Body of pancreas (tissue), 4 donors: ENCODE measurements at places on chromosomes 16 and 17. TPM values are rescaled to one million over a fixed set of nuclear protein-coding genes. Genes with fewer than 3 reads are reported as not detected.

- no peak for DNase-seq
These were observed 107.4 kb upstream of the ANKFN1 start for GRCh38 chr17:56045872-56046271.

DNA sequence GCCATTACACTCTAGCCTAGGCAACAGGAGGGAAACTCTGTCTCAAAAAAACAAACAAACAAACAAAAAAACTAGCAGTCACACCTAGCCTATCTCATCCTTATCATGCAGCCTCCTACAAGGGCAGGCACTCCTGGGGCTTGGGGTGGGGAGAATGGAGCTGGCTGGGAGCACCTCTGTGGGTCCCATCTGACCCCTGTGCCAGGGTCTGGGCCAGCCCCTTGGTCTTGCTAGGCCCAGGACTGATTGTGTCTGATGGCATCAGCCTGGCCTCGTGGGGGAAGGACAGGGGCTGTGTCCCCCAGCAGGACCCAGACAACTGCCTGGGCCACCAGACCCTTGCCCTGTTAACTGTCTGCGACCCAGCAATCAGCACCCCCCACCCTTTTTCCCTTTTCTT, 49.8 kb downstream of the SREBF1 start:
- no peak for DNase-seq

GRCh38 chr17:76524598-76525512, 12.7 kb downstream of the CYGB start:
- DNase-seq = peak; percentile 85

DNA sequence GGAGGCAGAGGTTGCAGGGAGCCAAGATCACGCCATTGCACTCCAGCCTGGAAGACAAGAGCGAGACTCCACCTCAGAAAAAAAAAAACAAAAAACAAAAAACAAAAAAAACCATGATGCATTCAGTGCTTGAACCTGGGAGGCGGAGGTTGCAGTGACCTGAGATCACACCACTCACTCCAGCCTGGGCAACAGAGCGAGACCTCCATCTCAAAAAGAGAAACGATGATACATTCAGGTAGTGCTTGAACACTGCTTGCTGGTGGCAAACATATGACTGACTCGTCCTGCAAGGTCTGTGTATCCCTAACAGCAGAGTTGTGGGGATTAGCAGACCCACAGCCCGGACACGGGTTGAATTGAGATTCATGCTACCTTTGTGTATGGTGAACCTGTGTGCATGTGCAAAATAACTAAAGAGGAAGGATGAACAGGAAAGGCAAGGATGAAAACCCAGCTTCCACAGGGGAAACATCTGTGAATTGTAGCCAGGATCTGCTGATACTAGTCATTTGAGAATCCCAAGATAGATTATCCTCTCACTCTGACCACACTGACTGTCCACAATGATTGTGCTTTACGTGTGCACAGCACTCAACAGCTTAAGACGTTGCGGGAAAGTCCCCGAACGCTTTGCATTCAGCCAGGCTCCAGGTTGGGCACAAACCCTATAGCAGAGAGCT, 52.4 kb upstream of the MRPS23 start:
- DNase-seq = no peak

DNA sequence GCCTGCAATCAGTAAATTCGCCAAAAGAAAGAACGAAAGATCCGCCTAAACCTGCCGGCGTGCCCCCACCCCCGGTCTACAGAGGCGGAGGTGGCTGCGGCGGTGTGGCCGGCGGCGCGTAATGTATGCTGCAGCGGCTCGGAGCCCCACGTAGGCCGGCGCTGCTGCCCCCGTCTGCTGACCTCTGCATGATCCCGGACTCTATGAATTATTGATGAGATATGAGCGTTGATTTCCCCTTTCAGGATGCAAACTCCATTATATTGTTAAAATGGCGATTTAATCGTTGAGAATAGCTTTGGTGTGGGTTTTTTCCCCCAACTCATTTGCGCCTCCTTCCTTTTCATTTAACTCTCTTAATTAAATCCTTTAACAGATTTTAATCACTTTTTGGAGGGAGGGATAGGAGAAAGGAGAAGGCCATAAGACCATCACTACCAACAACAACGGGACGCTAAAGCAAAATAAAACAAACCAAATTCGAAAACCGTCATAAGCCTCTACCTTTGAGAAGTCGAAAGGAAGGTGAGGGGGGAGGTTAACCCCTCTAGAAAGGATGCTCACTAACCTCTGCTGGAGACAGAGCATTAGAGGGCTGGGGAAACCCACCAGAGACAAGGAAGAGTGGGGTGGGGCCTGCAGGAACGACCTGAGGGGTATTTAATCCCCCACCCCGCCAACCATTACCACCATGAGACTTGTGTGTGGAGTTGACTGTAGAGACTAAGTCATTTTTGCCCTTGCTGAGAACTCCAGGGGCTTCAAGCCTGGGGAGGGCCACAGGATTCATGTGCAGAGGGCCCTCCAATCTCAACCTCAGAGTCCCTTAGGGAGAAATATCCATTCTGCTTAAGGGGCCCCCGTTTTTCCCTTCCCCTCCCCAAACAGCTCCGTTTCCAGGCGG, 3.4 kb downstream of the HOXB3 start:
- DNase-seq = no peak

DNA sequence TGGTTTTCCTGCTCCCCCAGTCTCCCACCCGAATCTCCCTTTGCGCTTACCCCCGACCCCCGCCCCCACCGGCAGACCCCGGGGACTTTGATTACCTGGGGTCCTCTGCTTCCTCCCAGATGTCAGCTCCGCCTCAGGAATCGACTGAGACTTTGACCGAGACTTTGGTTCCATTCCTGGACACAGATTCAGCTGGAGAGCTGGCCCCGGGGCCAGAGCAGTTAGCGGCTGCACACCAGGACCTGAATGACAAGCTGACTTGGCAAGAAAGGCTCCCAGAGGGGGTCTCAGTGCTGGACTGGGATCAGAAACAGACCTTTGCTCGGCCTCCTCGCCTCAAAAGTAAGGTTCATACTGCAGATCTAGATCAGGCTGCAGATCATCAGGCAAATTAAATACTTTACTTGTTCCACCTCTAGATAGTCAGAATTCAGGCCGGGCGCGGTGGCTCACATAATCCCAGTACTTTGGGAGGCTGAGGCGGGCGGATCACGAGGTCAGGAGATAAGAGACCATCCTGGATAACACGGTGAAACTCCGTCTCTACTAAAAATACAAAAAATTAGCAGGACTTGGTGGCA, 60.3 kb upstream of the FBXO47 start:
- DNase-seq = no peak

DNA sequence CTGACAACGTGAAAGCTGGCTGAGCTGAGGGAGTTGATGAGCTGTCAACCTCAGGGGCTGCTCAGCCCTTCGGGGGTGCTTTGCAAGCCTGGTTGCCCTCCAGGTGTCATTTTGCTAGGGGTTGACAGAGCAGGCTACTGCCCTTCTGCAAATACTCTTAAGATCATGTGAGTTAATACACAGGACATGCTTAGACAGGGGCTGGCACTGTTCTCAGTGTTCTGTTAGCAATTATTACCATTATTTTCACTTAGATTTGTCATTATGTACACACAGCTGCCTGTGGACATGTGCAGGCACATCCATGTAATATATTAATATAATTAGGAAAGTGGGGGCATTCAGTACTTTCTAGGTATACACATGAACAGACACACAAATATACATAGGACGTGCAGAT, 554.3 kb upstream of the HSBP1 start:
- DNase-seq = no peak

- DNase-seq = no peak
These were observed 15.9 kb upstream of the TRPV3 start for GRCh38 chr17:3573246-3574100.

DNA sequence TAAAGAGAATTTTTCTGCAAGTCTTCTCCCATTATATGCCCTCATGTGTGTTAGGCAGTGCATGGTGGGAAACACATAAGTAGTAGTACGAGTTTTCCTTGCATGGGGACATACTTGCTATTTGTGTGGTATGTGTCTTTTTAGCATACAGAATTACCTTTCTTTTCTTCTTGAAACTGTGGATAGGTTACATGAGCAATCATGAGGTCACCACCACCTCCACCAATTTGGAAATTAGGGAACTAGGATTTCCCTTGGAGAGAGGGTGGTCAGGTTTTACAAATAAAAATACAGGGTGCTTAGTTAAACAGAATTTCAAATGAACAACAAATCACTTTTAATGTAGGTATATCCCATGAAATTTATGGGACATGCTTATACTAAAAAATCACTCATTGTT, 16.3 kb upstream of the AMZ2 start:
- no peak for DNase-seq

DNA sequence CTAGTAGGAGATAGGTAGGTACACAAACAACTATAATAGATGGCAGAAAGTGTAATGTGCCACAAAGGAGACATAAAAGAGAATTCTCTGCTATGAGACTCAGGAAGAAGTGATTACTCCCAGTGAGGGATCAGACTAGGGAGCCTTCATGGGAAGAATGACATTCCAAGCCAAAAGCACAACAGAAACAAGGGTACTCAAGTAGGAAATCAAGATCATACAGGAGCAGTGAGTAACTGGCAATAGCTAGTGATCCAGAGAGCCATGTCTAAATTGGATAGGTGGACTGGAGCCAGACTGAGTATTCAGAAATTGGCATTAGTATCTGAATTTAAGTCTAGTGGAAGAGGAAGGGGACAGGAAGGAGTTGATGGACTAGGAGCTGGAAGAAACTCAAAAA, 10.7 kb downstream of the RFFL start:
- DNase-seq = no peak

- peak; percentile 52 for DNase-seq
These were observed 12.5 kb downstream of the RPH3AL start for GRCh38 chr17:340074-340473.

- no peak for DNase-seq
These were observed 295.8 kb downstream of the FOXL1 start for GRCh38 chr16:86874141-86874540.

GRCh38 chr16:56589141-56590039, at the start of gene MT3:
TSS of gene MT3 (plus strand) at chr16:56589528. CDS start at chr16:56589591, 63 bp downstream.
- peak; percentile 36 for DNase-seq

GRCh38 chr17:29168079-29168758, 12.0 kb downstream of the MYO18A start:
- DNase-seq = no peak

- DNase-seq = no peak
These were observed 36.0 kb upstream of the EMP2 start for GRCh38 chr16:10616419-10616755.

- DNase-seq = peak; percentile 33
These were observed 7.8 kb upstream of the SLC38A10 start for GRCh38 chr17:81302861-81303333.

DNA sequence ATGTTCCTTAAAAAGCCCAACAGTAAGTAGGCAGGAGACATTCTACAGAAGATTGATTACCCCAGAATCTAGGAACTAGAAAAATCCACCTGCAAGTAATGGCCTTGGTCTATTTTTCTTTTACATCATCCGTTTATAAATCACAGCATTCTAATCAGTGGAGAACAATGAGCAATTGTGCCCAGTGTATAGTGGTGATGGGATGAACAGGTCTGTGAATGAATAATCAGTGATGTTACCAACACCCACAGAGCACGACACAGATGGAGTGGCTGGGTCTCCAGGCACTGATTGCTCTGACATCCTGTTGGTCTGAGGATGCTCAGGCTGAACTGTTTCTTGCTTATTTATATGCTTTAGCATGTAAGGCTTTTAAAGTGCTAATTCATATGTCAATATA, 1251.2 kb upstream of the CDH8 start:
- DNase-seq = no peak

GRCh38 chr16:80993307-80993706, 13.4 kb downstream of the CMC2 start:
- DNase-seq = peak; percentile 9

DNA sequence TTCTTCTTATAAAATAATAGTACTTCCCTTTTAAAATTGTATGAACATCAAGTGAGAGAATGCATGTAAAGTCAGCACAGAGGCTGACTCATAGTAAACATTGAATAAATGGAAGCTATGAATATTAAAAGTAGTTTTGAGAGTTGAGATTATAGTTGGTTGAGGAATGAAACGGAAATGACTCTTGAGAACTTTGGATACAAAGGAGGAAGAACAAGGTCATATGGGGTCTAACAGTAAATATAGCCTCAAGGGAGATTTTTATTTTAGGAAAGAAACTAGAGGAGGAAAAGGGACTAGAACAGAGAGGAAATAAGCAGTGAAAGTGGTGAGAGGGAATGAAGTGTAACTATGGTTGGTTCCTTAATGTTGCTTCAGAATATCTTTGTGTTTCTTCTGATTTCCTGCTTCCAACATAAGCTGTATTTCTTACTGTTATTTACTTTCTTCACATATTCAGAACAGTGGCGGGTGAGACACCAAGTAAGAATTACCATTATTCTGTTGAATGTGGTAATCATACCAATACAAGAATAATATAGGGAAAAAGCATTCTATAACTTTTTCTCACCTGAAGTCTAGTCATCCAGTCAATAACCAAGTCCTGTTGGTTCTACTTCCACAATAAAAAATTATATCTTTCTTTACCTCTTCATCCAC, 165.1 kb downstream of the CHD9 start:
- DNase-seq = no peak

DNA sequence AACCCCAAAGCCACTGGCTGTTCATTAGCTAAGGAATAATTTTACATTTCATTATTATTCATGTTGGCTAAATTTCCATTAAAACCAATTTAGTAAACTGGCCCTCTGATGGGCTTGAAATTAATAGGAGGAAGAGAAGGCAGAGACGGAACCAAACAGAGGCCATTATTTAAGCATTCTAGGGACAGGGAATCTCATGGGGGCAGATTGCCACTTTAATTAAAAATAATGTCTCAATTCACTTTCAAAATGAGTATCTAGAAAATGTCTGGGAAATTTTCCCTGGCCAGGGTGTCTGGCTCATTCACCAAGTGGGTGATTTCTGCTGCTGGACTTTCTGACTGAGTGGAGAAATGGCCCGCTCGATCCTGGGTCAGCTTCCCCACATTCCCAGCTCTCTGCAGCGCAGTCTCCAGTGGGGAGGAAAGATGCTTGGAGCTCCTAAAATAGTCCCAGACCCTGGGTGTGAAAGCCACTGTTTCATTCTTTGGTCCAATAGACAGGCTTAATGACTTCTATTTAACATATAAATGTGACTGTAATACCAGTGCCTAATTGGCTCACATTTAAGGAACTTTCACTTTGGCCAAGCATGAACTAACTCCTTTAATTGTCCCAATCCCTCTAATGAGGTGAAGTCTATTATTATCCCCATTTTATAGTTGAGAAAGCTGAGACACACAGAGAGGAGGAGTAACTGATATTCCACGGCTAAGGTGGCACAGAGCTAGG, 64.3 kb downstream of the IRX6 start:
- DNase-seq = no peak

- DNase-seq = no peak
These were observed 6.3 kb upstream of the APRT start for GRCh38 chr16:88817785-88818574.

KRTAP4-7 gene
- total RNA-seq = not detected

CLTC gene
- 78.1 TPM for total RNA-seq

TP53TG3F gene
- not detected for total RNA-seq

MRPS7 gene
- 25.4 TPM for total RNA-seq

KCNJ18 gene
- not detected for total RNA-seq

CLEC10A gene
- 1.0 TPM for total RNA-seq

PMP22 gene
- total RNA-seq = 23.1 TPM

RNU2-1 gene
- not detected for total RNA-seq
